GM20000 (cell line): ENCODE measurements at places on chromosomes 4 and X.

- no peak for DNase-seq
Measured at GRCh38 chr4:122882857-122883735, 39.3 kb downstream of the NUDT6 start.

- DNase-seq: no peak
Measured at GRCh38 chrX:20427173-20427770, 160.6 kb upstream of the RPS6KA3 start.

- no peak for DNase-seq
Measured at GRCh38 chrX:150697641-150698040, 4.4 kb downstream of the MTMR1 start.

GRCh38 chr4:150366487-150366999 is 215.4 kb upstream of the MAB21L2 start:
- peak; percentile 41 for DNase-seq

DNA sequence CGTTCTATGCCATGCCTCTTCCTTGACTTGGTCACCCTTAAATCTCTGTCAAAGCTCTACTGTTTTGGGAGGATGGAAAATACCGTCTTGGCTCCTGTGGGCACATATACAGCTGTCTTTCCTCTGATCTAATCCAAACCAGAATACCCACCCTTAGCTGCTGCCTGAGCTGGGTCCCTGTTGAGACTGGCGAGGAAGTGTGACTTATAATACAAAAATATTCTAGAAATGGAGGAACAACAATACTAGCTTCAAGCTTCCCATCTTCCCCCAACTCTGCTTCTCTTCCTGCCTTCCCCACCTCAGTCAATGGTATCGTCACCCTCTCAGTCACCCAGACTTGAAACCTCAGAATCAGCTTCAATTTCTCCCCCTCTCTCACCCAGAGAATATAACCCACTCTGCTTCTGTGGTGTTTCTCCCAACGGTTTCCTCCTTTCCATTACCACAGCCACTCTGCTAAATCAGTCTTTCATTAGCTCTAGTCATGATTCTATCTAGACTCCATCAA is 599 bp upstream of the IL2RG start:
- DNase-seq: no peak

DNA sequence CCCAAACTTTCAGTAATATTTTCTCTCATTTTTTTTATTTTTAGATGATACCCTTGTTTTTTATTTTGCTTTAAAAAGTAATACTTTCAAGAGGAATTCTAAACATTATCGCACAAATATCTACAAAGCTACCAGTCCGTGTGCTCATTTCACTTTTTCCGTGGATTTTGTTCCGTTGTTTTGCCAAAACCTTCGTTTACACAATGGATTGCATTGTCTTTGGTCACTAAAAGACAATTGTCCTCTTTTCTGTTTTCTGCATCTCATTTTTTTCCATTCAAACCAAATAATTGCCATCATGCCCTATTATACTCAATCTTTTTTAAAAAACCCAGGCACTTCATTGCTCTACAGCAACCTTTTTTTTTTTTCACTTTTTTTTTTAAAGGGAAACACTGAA is 214.9 kb downstream of the CXXC4 start:
- no peak for DNase-seq

DNA sequence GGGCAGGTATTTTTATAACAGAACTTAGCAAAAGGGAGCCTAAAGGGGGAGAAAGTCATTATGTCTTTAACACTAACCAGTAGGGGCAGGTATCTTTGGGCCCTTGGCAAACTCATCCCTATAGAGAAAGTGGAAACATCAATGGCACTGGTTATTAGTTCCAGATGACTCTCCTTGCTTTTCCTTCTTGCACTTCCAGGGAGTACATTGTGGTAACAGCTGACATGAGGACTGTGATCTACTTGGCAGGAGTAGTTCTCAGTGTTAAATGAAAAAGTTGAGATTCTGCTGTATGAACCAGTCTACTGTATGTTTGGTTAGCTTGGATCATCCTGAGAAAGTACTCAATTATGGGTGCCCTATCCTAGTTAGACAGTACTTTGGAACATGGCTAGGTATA is 93.6 kb downstream of the ATXN3L start:
- no peak for DNase-seq

- no peak for DNase-seq
Measured at GRCh38 chr4:153420361-153420760, 45.8 kb upstream of the TMEM131L start.
